ENCODE measurements at places on chromosomes 7 and 10.

DNA sequence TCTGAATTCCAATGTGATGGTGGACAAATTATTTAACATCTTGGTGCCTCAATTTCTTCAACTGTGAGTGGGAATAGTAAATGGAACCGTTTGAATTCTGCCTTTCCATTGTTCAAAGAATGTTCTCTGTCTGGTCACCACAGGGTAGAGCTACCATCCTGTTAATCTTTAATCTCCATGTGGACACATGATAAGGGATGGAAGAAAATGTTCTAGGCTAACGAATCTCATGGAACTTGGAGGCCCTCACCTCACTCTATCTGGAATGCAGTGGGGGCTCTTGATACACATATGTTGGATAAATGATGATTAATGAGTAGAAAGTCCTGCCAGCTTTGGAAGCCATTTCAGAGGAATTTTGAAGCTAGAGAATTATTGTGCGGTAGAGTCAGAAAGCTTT, 118.5 kb upstream of the HABP2 start:
- no peak for DNase-seq

- DNase-seq = no peak
Measured at GRCh38 chr10:72122221-72122620, 33.9 kb upstream of the SPOCK2 start.

DNA sequence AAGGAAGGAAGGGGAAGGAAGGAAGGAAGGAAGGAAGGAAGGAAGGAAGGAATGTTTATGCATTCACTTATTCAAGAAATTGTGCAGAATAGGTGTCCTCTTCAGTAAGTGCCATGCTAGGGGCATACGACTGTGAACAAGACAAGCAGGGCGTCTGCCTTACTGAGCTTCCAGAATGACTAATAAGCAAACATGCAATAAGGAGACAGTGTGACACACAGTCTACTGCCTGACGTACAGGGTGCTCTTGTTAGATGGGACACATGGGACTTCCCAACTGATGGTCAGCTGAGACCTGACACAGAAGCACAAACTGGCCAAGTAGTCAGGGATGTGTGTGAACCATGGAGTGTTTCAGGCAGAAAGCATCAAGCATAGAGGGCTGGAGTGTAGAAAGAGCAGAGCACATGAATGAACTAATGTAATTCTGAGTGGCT, 18.2 kb downstream of the DNAJC12 start:
- no peak for DNase-seq

- DNase-seq = no peak
Measured at GRCh38 chr10:83764666-83765065, 374.6 kb upstream of the GHITM start.

DNA sequence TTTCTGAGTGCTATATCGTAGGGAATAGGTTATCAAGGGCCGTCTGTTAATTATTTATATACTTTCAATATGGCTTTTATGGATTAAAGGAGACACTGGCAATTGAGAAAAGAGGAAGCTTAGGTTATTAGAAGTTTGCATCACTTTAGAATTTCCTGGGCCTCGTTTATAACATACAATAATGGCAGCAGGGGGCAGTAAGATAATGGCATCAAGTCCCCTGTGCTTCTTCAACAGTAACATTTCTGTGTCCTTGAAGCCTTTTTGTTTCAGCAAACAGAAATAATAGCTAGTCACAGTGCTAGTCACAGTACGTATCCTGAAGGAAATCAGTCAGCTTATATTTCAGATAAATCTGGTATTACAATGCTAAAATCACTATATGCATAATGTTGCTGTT, 41.9 kb downstream of the SPAM1 start:
- DNase-seq = no peak

DNA sequence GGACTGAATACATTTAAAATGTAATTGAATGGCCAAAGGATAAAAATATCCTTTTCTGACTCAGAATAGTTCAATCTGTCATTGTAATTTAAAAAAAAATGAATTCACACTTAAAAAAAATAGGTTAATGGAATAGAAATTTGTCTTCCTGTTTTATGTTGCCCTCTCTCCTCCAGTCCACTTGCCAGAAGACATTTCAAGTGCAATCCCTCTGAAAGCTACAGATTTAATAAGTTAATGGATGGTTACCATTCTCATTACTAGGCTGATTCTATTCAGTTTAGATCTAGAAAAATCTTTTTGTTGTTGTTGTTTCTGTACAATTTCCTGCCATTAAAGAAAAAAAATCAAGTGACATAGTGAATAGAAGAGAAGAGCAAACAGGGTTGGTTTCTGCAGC, 142.9 kb downstream of the SKAP2 start:
- no peak for DNase-seq

- DNase-seq = no peak
Measured at GRCh38 chr10:47353351-47353750, 5.2 kb downstream of the RBP3 start.

DNA sequence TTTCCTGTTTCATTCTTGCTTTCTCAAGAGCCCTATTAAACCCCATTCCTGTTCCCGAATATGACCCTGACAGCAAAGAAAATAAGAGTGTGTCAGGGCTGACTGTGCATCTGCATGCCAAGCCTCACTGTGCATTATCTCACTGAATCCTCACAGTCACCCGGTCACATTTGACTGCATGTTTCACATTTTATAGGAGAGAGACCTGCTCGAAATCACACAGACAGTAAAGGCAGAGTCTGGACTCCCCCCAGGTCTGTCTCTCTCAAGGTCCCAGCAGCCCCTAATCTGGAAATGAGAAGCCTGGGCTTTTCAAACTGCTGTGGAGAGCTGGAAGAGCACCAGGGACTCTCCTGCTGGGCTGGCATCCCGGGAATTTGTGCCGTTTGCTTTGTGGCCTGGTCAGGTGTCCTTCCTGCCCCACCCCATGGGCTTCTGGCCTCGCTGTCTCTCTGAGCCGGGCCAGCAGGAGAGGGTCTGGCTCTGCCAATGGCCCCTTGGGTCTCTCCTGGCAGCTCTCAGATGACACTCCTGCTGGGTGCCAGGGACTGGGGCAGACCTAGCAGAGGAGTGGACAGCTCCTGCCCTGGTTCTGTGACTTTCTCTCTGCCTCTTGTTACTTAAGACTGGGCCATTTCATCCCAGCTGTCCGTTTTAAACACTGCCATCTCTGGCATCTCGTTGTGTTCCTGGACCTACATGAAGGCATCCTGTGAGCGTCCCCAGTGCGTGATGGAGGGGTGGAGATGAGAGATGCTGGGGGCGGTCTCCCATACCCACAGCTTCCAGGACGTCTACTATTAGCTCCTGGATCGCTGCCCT, 173.6 kb downstream of the ARHGAP12 start:
- DNase-seq = no peak

GRCh38 chr7:46492466-46492865, 571.4 kb upstream of the IGFBP3 start:
- DNase-seq = no peak

GRCh38 chr7:11706666-11707605, 125.1 kb downstream of the THSD7A start:
- DNase-seq = no peak

DNA sequence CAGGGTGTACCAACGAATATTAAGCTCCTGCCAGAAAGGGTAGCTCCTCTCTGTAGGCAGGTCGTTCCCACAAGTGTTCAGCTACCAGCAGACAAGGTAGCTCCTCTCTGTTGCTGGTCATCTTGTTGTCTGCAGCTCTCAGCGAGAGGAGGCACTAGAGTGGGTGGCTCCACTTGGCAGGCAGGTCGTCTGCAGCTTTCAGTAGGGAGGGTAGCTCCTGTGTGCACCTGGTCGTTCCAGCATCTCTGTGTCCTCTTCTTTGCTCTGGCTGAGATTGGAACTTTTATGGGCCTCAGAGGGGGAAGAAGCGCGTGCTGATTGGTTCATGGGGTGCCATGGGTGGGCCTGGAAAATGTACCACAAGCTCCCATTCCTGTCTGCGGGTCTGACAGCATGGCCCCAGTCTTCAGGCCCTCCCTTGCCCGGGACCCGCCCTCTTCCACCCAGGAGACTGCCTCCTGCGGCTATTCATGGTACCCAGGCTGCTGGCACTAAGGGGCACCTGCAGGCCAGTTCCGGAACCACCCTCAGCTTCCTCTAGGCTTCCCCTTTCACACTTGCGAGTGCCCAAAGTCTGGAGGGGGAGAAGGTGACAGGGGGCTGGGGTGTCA, 63.9 kb upstream of the CACNA2D1 start:
- no peak for DNase-seq

- no peak for DNase-seq
Measured at GRCh38 chr7:37255327-37255944, 193.2 kb downstream of the ELMO1 start.

DNA sequence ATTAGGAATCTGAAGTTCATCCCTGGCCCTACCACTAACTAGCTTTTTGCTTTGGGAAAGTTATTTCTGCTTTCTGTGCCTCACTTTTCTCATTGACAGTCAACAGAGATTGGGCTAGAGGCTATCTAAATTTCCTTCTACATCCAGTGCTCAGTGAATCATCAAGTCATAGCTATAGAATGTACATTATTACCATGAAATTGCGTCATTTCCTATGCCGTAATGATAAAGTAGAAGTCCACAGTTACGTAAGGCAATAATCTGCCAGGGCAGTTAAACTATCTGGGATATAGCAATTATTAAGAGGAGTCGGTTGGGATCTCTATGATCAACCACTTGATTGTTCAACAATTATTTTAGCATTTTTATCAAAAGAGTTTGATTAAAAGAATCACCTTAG, 64.4 kb downstream of the ITGB8 start:
- DNase-seq = no peak

GRCh38 chr7:26863518-26864308, 677 bp downstream of the SKAP2 start:
- DNase-seq = no peak

GRCh38 chr7:87330316-87330715, 15.1 kb upstream of the CROT start:
- DNase-seq = no peak

GRCh38 chr7:74042746-74043522, 15.0 kb downstream of the ELN start:
- DNase-seq = no peak

DNA sequence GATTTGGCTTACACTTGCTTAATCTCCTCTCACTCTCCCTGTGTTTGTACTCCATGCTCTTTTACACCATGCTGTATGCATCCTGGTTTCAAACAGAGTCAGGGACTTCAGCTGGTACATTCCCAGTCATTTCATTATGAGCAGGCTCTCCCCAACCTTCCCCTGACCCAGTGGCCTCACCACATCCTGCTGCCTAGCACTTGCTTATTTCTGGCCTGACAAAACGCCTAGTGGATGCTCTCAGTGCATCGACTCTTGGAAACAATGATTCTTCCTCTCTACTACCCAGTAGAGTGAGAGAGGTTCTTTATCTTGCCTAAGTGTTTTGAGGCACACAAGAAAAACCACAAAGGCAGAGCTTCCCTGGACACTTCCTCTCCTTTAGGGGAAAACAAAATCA, 63.4 kb downstream of the CAV1 start:
- DNase-seq = no peak

- no peak for DNase-seq
Measured at GRCh38 chr10:80158598-80159127, 26.1 kb downstream of the PLAC9 start.

DNA sequence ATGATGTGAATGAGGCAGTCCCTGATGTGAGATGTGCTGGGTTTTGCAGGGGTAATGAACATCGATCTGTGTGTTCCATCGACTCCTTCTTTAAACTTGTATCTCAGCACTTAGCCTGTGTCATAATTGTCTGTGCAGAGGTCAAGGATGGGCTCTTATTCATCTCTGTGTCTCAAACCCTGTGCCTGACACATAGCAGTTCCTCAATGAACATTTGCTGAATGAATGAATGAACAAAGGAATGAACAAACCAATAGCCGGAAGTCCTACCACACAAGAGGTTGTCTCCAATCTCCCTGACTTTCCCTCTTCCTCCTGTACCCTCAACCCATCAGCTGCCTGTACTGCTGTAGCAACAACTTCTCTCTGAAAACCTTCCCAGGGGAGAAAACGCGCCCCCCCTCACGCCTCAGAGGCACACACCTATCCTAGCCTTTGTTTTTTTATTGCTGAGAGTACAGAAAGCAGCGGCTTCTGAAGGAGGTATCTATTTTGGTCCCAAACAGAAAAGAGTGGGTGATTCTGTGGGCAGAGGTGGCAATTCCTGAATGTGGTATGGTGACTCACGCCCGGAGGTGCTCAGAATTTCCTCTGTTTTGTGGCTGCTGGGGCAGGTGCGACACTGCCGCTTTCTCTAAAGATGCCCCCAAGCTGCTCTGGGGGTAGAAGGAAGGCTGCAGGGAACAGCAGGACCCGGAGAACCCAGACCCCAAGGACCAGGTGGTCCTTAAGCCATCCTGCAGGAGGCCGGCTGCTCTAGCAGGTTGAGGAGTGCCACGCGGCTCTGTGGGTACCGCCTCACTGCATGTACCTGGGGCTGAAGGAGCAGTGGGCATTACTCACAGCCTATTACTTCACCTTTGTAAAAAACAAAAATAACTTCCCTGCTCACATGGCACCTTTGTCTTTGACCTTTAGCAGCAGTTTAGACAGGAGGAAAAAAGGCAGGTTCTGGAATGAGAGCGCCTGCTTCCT, 9.6 kb downstream of the IL2RA start:
- DNase-seq = no peak

DNA sequence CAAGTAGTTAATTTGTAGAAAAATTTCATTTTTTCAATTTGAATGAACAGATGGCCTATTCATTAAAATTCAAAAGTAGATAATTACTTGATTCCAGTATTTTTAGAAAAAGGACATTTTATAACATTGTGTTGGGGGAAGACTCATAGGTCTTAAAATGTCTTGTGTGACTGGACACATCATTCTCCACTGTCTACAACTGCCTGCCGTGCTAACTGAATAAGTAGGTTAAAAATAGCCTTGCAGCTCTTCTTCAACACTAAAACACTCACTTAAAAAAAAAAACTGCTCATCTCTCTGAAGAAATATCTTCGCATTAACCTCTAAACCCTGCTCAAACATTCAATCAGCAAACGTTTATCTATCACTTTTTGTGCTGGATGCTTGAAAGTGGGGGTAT, 253.8 kb downstream of the CSTF2T start:
- no peak for DNase-seq

DNA sequence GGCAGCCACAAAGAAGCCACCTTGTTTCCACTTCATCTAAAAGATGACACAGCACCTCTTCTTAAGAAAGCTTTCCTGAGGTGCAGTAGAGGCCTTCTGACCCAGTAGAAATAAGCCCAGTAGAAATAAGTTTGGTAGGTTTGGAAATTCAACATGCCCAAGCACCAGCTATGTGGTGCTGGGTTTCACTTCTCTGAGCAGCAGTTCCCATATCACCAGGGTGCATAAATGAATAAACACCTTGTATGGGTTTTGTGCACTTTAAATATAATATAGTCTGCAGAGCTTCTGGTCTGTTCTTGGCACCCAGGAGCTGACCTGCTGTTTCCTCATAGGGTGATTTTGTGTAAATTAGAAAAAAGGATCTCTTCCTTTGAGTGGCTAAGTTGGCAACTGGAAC, 492.4 kb upstream of the SORCS1 start:
- no peak for DNase-seq

DNA sequence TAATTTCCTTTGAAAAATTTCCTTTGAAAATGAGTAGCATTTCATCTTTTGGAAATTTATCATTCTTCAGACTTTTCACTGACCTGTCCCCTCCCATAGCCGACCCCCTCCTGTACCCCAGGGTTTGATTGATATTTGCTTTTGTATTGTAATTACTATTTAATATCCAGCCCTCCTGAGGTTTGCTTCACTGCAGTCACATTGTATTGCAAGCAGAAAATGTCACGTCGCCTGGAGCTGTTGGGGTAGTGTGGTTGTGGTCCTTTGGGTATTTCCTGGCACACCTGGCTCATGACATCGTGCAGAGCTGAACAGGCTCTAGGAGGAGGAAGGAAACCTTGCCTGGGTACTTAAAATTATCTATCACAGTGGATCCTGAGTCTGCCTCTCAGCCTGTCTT, 116.1 kb downstream of the INSYN2A start:
- no peak for DNase-seq

GRCh38 chr10:68934994-68935393, 21.0 kb upstream of the DDX21 start:
- DNase-seq = no peak

All from CMK (cell line).